ENCODE measurements at places on chromosomes 6 and 20.
A peak's percentile ranks its signal among the peaks of the same experiment; 100 is the strongest.

GRCh38 chr20:17999566-17999965, 30.7 kb downstream of the MGME1 start:
- DNase-seq = no peak

DNA sequence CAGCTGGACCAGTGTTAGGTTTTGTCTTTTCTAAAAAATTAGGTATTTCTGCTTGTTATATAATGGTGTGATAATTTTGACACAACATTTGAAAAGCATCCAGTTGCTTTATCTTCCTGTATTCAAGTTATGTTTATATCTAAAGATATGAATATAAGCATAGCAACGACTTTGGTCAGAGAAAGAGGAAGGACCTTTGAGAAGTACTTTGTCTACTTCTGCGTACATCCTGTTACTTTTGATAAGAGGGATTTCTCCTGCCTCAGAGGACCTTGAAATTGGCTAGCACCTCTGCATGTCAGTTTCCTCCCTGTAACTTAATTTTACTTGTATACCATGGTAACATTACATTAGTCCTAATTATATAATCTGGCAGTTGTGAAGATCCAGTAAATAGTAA, 24.8 kb downstream of the PHF20 start:
- peak; percentile 35 for DNase-seq

- no peak for DNase-seq
Observed at GRCh38 chr20:48680650-48681049, 147.1 kb downstream of the PREX1 start.

DNA sequence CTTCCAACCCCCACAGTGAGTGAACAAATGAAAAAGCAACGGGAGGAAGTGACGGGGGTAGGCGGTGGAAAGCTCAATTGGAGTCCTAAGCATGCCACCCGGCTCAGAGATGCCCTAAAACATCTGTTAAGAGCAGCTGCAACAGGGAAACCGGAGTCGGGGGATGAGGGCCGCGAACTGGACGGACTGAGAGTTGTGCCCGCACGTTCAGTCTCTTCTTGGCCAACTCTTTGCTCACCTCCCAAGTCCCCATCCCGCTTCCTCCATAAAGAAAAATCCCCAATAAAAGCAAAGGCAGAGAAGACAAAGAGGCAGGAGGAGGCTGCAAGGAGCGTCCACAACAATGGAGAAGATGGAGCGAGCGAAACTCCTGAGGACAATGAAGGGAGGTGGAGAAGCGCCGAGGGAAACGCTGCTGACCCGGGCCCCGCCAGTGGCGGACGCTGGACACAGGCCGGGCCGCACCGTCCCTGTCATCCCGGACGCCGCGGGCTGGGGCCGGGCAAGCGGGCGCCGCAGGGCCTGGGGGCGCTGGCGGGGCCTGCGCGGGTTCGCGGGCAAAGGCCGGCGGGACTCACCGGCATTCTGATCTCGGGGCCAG, 600 bp downstream of the SEC63 start:
- peak; percentile 77 for DNase-seq

DNA sequence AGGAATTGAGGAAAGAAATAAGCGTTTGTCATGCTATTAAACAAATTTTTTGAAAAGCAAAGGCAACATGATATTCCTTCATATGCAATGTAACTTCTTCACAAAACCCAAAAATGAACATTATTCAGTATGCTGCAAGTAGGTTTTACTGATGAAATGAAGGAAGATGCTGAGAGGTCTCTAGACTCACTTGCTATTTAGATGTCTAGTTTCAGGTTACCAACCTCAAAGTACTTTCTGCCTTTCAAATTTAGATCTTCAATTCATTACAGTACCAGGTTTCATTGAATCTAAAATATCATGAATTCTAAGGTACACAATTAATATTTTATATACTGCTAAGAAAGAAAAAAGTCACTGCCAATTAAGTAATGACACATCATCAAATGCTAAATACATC, 39.9 kb downstream of the MYO6 start:
- DNase-seq = no peak

- DNase-seq = no peak
Observed at GRCh38 chr6:148382861-148383260, 40.2 kb downstream of the SASH1 start.

- DNase-seq = peak; percentile 72
Observed at GRCh38 chr6:72861935-72862432, 240.1 kb downstream of the KCNQ5 start.

- DNase-seq = peak; percentile 28
Observed at GRCh38 chr6:7649037-7649810, 59.2 kb downstream of the SNRNP48 start.

- peak; percentile 32 for DNase-seq
Observed at GRCh38 chr6:37940074-37940847, 120.7 kb downstream of the ZFAND3 start.

GRCh38 chr6:92114797-92115196, 1304.6 kb downstream of the EPHA7 start:
- DNase-seq = no peak

DNA sequence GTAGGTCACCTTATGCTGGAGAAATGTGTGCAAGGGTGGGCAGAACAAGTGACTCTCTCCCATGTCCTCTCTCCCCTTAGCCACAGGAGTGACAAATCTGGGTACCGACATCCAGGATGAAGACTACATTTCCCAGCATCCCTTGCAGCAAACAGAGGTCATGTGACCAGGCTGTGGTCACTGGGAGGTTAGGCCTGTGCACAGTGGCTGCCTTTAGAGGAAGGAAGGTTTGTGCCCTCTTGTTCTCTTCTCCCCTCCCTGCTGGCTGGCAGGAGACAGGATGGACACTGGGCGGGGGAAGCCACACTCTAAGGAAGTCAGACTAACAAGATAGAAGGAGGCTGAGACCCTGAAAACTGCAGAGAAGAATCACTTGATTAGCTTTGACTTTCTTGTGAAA, 360.2 kb downstream of the PREX1 start:
- peak; percentile 30 for DNase-seq

- no peak for DNase-seq
Observed at GRCh38 chr20:34985461-34986310, 30.0 kb downstream of the MYH7B start.

- DNase-seq = peak; percentile 92
Observed at GRCh38 chr6:83430611-83431544, at the start of gene ME1. Gene ME1, minus strand, starts transcription at chr6:83431051. Its CDS starts 97 bp downstream, at chr6:83430954.

All from suppressor macrophage treated with lipopolysaccharide for 4 hours (primary cell).